NCI-H1417 treated with DMSO at 0.1 percent for 48 hours (cell line): ENCODE measurements at places on chromosomes 3 and 15.

- DNase-seq, result no peak
Measured at GRCh38 chr3:4322635-4323034, 19.5 kb downstream of the SETMAR start.

DNA sequence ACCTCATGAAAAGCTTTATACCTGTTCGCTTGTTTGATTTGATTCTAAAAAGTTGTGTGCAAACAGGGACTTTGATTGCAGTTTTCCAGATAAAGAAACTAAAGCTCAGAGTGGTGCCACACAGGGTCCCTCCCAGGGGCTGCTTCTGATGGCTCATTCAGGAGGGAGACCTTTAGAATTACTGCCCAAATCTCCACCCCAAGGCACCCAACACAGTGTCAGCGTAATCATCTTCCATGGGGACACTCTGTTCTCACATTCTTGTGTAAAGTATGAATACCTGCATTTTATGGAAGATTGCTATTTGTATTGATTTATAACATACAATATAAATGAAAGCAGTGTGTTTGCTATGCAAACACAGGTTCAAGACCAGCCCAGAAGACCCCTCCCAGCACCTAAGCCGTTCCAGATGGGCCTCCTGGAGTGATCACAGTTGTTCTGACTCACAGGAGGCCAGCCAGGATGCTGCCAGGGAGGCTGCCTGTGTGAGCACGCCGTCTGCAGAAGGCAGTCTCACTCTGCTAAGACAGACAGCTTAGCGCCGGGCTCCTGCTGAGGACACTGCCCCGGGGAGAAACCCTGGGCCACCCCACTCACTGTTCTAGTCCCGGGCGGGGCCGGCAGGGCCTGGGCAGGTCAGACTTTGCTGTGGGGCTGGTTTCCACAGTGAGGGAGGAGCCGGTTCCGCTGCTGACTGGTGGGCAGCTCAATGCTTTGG lies 185.6 kb downstream of the FAM43A start:
- DNase-seq, result peak; percentile 60

DNA sequence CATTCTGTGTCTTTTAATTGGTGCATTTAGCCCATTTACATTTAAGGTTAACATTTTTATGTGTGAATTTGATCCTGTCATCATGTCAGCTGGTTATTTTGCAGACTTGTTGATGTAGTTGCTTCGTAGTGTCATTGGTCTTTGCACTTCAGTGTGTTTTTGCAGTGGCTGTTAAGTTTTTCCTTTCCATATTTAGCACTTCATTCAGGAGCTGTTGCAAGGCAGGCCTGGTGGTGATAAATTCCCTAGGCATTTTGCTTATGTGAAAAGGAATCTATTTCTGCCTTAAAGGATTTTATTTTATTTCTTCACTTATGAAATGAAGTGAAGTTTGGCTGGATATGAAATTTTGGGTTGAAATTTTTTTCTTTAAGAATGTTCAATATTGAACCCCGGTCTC lies 70.2 kb upstream of the CD96 start:
- DNase-seq, result no peak

DNA sequence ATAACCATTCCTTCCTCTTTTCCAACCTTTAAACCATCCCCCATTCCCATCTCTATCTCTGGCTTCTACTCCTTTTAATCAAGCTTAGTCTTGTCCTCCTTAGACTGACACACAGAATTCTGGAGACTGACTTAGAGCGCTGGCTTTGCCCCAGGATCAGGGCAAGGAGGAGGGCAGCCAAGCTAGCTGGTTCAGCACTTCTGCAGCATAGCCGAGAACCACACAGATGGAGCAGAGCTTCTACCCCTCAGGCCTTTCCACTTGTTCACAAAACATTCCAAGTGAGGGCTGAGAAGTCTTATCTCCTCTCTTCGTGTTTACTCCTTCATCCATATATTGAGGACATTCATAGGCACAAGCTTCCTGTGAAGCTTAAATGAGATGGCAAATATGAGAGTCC lies 246.5 kb upstream of the PEX5L start:
- no peak for DNase-seq

DNA sequence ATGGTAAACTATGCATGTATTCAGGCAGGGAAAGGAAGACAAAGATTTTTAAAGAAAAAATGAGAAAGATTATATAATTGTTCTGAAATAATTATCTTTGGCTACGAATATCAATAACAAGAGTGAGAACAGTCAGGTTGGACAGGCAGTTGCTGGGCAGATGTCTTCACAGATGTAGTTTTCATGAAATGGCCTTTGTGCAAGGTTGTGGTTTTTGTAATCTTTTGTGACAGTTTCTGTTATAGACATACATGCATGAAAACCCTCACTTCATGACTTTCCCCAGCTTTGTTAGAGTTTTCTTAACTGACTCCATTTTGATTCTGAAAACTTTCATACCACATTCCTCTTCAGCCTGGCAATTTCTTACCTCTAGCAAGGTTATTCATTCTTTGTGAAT lies 34.9 kb upstream of the SLC25A36 start:
- no peak for DNase-seq

DNA sequence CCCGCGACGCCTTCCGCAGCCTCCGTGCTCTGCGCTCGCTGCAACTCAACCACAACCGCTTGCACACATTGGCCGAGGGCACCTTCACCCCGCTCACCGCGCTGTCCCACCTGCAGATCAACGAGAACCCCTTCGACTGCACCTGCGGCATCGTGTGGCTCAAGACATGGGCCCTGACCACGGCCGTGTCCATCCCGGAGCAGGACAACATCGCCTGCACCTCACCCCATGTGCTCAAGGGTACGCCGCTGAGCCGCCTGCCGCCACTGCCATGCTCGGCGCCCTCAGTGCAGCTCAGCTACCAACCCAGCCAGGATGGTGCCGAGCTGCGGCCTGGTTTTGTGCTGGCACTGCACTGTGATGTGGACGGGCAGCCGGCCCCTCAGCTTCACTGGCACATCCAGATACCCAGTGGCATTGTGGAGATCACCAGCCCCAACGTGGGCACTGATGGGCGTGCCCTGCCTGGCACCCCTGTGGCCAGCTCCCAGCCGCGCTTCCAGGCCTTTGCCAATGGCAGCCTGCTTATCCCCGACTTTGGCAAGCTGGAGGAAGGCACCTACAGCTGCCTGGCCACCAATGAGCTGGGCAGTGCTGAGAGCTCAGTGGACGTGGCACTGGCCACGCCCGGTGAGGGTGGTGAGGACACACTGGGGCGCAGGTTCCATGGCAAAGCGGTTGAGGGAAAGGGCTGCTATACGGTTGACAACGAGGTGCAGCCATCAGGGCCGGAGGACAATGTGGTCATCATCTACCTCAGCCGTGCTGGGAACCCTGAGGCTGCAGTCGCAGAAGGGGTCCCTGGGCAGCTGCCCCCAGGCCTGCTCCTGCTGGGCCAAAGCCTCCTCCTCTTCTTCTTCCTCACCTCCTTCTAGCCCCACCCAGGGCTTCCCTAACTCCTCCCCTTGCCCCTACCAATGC lies 2.0 kb downstream of the ISLR start:
- no peak for DNase-seq

GRCh38 chr15:58517682-58518525 lies 86.1 kb downstream of the LIPC start:
- DNase-seq, result no peak

DNA sequence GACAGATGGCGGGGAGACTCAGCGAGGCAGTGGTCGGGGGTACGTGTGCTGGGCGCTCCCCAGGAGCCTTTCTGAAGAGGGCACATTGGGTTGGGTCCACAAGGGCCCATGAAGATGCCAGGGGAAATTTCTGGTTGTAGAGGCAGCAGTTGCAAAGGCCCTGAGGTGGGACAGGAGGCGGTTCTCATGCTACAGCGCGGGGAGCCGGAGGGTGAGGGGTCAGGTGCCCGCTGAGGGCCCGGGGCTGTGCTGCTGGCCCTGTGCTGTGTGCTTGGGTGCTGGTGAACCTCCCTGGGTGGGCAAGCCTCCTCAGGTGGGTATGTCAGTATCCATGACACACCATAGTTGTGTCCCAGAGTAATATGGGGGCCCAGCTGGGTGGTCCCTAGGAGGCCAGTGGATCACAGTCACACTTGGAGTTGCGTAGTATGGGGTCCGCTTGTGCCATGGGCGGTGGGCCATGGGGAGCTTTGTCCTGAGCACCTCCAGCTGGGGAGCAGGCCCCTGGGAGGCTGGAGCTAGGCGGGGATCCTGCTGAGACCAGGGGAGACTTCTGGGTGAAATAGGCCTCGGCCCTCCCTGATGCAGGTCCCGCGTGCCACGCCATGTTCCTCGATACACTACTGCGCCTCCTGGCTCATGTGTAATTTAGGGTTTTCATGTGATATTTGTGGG lies 44.3 kb downstream of the PLXNA1 start:
- no peak for DNase-seq

DNA sequence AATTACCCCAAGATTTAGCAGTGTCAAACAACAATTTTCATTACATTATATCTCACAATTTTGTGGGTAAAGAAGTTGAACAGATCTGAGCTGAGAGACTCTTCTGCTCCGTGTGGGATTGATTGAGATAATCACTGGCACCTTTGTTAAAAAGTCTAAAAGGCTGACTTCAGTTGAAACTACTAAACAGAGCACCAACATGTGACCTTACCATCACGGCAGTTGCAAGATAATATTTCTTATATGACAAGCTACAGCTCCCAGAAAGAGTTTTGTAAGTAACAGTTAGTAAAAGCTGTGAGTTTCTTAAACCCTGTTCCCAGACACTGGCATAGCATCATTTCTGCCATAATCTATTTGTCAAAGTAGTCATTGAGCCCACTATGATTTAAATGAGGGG lies 25.0 kb downstream of the CGGBP1 start:
- DNase-seq, result no peak

GRCh38 chr15:47484059-47484458 lies 233.2 kb upstream of the SEMA6D start:
- no peak for DNase-seq

DNA sequence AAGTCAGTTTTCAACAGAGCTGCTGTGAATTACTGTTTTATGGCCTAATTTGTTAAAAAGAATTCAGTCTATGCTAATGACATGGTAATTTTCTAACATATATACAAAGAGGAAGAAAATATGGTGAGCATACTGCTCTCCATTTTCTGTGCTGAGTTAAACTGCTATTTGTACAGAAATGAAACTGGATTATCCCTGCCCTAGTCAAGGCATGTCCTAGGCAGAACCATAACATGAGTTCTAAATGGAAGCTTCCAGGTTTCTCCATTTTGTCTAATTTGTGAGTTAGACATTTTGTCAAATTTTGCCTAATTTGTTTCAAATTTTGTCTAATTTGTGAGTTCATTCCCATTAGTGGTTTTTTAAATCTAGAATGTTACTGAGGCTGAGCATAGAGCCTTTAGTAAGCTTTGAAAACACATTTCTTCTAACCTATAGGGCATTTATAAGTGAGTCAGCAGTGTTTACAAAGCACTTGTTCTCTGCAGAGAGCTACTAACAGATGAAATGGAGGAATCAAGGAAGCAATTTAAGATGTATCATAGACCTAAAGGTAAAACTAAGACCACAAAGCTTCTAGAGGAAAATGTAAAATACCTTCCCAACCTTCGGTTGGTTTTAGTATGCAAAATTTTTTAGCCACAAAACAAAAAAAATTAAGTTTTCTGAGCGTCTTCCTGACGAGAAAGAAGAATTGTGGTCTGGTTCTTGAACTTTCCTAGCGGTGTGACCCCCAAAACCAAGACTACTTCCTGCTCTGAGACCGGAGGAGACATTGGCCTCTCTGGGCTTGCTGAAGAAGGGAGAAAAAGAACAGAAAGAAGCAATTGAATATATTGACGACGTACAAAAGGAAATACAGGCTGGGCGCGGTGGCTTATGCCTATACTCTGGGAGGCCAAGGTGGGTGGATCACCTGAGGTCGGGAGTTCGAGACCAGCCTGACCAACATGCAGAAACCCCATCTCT lies 9.8 kb downstream of the P2RY14 start:
- no peak for DNase-seq

DNA sequence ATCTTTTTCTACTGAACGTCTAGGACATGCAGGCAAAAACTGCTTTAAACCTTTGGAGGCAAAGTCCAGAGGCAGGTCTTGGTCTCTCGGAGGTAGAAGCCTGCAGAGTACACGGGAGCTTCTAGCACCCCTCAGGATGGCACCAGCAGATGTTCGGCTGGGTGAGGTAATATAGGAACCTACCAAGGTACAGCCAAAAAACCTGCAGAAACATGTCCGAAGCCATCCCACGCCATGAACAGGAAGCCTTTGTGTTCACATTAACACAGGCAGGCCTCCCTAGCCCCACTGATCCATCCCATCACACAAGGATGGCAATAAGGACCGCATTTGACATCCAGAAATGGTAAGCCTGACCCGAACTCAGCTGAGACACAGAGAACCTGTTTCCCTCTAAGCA lies 157.9 kb upstream of the HES1 start:
- DNase-seq, result no peak

- DNase-seq, result no peak
Measured at GRCh38 chr3:40476478-40477470, at the start of gene ZNF619. Gene ZNF619, plus strand, starts transcription at chr3:40477122. Its CDS starts 858 bp downstream, at chr3:40477980.

GRCh38 chr3:100030346-100030745 lies 84.0 kb downstream of the FILIP1L start:
- DNase-seq, result no peak

DNA sequence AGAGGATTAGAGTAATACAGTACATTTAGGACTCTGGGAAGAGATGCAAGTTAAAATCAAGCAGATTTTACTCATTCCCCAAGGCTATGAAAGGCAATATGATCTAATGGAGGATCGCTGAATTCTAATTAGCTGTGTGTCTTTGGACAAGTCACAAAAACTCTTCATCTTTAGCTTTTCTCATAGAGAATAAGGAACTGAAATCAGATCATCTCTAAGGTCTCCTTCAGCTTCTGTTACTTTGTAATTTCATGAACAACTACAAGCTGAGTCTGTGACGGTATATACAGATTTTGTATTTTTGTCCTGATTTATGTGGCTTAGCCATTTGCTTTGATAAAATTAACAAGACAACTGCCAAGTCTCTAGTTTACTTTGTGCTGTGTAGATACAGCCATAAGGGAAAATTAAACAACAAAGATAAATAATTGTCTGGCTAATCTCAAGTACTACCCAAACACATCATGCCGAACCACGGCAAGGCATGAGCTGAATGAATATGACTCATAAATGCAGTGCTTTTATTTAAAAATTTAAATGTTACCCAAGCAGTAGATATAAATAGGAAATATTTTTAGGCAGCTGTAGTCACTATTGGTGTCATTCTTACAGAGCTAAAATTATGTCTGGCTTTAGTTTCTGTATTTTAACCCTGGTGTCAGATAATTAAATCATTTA lies 81.5 kb downstream of the GAP43 start:
- DNase-seq, result no peak

DNA sequence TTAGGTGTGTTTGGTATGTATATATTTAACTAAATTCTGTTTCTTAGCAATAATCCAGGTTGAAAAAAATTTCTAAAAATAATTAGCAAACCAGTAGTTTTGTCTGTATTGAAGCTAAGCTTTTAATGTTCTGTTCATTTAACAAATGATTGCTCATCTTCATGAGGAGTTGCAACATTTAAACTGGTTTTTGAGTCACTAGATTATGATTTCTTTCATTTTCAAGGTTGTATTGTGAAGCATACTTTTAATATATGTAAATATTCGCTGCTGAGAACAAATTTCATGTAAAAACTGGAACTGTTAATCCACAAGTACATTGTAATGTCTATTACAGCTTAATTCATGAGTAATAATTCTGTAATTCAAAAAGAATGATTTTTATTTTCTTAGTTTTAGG lies 192.7 kb downstream of the MBNL1 start:
- DNase-seq, result no peak
